OCI-LY7 (cell line): ENCODE measurements at places on chromosomes 2 and 18. TPM values are rescaled to one million over a fixed set of nuclear protein-coding genes. Genes with fewer than 3 reads are reported as not detected.

Gene MYOM1
- 2.3 and 2.4 TPM in 2 replicates for total RNA-seq

Gene GREB1
- total RNA-seq = 7.3 and 8.4 TPM in 2 replicates

Gene HNMT
- total RNA-seq = not detected in 2 replicates

Gene IL1RL1
- total RNA-seq = not detected in 2 replicates

Gene OSGEPL1
- total RNA-seq = 10.4 and 12.8 TPM in 2 replicates

Gene ARHGEF4
- 1.3 and 1.7 TPM in 2 replicates for total RNA-seq

Gene QPCT
- total RNA-seq = 42.9 and 52.6 TPM in 2 replicates

Gene DYNAP
- not detected in 2 replicates for total RNA-seq

Gene CXCR4
- 243 and 289 TPM in 2 replicates for total RNA-seq
